ENCODE measurements at places on chromosomes 4 and X.

GRCh38 chr4:174388461-174389145 lies 104.9 kb downstream of the CEP44 start:
- no peak for DNase-seq

- no peak for DNase-seq
These were observed 552.6 kb downstream of the TRIML1 start for GRCh38 chr4:188691811-188692210.

GRCh38 chrX:11447418-11447817 lies 154.2 kb downstream of the AMELX start:
- DNase-seq: no peak

- DNase-seq: no peak
These were observed 39.2 kb upstream of the FAT1 start for GRCh38 chr4:186762865-186763264.

All from NCI-H226 (cell line).